ENCODE measurements at places on chromosomes 7 and 10. TPM values are rescaled to one million over a fixed set of nuclear protein-coding genes. Genes with fewer than 3 reads are reported as not detected.
A peak's percentile ranks its signal among the peaks of the same experiment; 100 is the strongest.

The GRM8 gene
- 0.10 TPM for polyA plus RNA-seq

DNA sequence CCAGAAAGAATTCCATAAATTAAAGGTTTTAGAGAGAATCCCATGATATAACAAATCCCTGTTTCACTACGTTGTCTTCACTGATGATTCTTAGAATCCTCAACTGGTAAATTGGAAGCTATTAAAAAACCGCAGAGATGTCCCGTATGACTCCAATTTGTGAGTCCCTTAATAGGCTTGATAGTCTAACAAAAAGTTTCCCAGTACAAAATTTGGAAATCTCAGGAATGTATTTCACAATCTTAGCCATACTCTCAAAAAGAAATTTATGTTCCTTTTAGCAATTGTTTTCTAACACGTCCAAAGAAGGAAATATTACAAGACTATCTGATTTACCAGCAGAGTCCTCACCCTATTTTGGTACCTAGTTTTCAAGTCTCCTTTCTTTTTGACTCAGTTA is 2.5 kb downstream of the TES start:
- no peak overlapping the region for H3K4me3 ChIP-seq
- peaks cover 43% of the 10 kb centered on the region for H3K27me3 ChIP-seq
- H3K36me3 ChIP-seq: no peaks in the 10 kb centered on the region
- H3K27ac ChIP-seq: no peak overlapping the region
- DNase-seq: no peak
- peaks cover 4% of the 10 kb centered on the region for H3K4me1 ChIP-seq

DNA sequence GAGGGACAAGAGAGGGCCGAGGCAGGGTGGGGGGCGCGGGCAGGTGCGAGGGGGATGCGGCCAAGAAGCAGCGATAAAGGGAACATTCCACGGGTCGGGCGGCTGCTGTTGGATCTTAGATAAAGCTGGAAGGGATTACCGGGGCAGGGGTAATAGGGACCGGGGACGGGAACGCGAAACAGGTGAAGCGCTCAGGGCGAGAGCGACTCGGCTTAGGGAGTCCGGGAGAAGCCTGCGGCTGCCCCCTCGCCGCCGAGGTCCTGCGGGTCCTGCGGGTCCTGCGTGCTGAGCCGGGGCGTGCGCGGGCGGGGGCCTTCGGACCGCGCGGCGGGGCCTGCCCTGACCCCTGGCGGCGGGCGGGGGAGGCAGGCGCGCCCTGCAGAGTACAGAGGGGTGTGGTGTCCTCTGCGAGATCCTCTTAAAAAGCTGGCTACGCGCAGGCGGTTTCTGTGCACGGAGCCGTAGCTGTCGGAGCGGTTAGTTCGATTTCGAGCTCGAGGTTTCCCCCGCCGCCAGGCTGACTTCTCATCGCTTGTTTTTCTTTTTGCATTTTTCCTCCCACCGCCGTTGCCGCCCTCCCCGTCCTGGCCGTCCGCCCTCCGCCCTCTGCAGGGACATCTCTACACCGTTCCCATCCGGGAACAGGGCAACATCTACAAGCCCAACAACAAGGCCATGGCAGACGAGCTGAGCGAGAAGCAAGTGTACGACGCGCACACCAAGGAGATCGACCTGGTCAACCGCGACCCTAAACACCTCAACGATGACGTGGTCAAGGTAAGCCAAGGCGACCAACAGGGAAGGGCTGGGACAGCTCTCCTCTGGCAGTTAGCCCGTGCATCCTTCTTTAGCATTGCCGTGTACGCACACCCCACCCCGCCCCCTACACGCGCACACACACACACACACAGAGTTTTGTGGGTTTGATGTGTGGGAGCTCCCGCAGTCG is 1.4 kb downstream of the CAV1 start:
- H3K36me3 ChIP-seq: peaks cover 39% of the 10 kb centered on the region
- peak; percentile 90 for DNase-seq
- H3K4me1 ChIP-seq: peaks cover 4% of the 10 kb centered on the region
- peak overlapping the region; percentile 91 for H3K27ac ChIP-seq
- no peaks in the 10 kb centered on the region for H3K27me3 ChIP-seq

- H3K36me3 ChIP-seq: no peaks in the 10 kb centered on the region
- H3K27me3 ChIP-seq: no peaks in the 10 kb centered on the region
- no peak for DNase-seq
- no peak overlapping the region for H3K27ac ChIP-seq
- H3K4me1 ChIP-seq: peaks cover 11% of the 10 kb centered on the region
- no peak overlapping the region for H3K4me3 ChIP-seq
These were observed 73.4 kb downstream of the LHPP start for GRCh38 chr10:124534826-124535601.

DNA sequence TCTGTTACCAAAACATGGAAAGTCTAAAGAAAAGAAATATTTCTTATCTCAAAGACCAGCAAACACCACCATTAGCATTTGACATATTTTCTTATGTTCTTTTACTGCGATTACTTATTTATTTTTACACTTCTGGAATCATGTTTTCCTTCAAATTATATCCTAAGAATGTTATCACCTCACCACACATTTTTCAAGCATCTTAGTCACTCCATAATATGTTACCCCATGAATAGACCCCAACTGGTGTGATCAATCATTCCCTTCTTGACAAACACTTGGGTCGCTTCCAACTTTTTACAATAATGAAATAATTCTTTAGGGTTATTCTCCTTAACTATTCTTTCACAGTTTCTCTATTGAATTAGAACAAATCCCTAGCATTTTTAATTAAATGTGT is 67.4 kb downstream of the AMPH start:
- no peaks in the 10 kb centered on the region for H3K36me3 ChIP-seq
- H3K27ac ChIP-seq: no peak overlapping the region
- H3K4me1 ChIP-seq: no peaks in the 10 kb centered on the region
- H3K4me3 ChIP-seq: no peak overlapping the region
- DNase-seq: no peak

The GPR158 gene
- not detected for polyA plus RNA-seq

The GRM3 gene
- not detected for polyA plus RNA-seq

The PHKG1 gene
- 0.91 TPM for polyA plus RNA-seq

DNA sequence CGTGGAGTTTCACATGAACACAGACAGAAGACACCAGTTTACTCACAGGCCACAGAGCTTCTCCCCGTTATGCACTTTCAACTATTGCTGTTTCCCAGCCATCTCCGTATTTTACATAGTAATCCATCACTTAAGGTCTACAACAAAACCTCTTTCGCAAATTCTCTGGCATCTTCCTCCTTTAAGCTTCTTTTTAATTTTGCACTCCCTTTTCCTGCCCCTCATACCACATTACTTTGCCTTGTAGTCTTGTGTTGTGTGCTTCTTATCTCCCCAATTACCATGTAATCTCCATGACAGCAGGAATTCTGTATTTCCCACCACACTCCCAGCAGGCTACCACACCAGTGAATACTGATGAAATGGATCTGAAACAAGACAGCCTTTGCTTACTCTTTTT is 87.3 kb downstream of the ODAD2 start:
- H3K27ac ChIP-seq: no peak overlapping the region
- H3K27me3 ChIP-seq: peaks cover 5% of the 10 kb centered on the region
- DNase-seq: no peak
- H3K36me3 ChIP-seq: no peaks in the 10 kb centered on the region

- H3K4me1 ChIP-seq: peaks cover 6% of the 10 kb centered on the region
- DNase-seq: peak; percentile 42
- no peak overlapping the region for H3K4me3 ChIP-seq
These were observed 197.5 kb downstream of the MALRD1 start for GRCh38 chr10:19245889-19246752.

DNA sequence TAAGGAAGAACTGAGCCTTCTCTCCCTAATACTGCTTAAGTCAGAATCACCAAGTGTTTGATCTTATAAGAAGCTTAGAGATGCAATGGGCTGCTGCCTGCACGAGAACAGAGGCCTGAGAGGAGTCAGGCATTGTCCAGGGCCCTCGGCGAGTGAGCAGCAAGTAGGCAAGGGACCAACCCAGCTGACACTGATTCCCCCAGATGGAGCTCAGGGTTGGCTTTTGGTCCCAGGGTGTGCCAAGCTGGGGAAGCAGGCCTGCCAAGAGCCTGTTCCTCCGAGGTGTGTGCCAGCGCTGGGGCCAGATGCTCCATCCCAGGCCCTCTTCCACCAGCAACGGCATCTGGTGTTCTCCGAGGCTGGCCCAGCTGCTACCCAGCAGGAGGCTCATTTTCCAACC is 222.0 kb upstream of the ZMIZ1 start:
- H3K4me1 ChIP-seq: no peaks in the 10 kb centered on the region
- H3K27ac ChIP-seq: no peak overlapping the region
- no peaks in the 10 kb centered on the region for H3K36me3 ChIP-seq
- no peak overlapping the region for H3K4me3 ChIP-seq
- DNase-seq: peak; percentile 52
- no peaks in the 10 kb centered on the region for H3K27me3 ChIP-seq

DNA sequence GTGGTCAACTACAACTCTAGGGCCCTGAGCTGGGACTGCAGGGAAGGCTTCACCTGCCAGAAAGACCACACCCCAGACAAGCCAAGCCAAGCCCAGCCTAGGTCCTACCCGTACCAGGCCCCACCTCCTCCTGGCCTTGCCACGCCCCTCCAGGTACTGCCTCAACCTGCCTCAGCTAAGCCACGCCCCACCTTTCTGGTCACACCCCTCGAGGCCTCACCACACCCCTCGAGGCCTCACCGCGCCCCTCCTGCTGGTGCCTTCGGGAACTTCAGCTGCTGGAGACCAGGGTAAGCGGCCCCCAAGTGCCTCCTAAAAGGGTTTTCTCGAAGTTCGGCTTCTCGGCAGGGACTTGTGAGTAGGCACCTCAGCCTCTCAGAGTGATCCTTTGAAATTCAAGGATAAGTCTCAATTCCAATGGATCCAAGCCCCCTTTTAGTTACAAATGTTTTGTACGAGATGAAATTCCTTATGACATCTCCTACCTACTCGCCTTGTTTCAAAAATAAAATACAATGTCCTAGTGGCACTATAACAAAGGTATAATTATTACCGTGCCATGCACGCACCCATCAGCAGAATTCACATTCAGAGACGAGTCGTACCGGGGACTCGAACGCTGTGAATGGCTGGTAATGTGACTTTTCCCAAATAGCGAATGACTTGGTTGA is 171.2 kb downstream of the ARHGAP21 start:
- 0 out of 2 replicates have a peak, but pooled peaks cover 4% of the 10 kb centered on the region for H3K4me1 ChIP-seq
- H3K27ac ChIP-seq: no peak overlapping the region
- H3K27me3 ChIP-seq: no peaks in the 10 kb centered on the region
- DNase-seq: peak; percentile 23
- no peak overlapping the region for H3K4me3 ChIP-seq

DNA sequence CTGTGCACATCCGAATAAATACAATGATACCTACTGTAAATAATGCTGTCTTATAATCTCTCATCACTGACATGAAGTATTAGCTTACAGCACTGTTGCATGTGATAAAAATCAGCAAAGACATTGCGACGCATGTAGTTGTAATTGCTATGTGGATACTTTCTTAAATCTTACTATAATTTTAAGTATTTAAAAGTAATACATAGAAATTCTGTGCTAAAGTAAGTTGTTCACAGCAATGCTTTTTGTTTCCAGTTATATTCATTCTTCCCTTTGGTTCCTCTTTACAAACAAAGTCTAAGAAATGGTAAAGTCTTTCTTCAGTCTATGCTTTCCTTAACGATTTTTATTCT is 113.7 kb upstream of the DGKB start:
- peaks cover 7% of the 10 kb centered on the region for H3K4me1 ChIP-seq
- no peak overlapping the region for H3K4me3 ChIP-seq
- H3K27ac ChIP-seq: no peak overlapping the region
- DNase-seq: no peak

DNA sequence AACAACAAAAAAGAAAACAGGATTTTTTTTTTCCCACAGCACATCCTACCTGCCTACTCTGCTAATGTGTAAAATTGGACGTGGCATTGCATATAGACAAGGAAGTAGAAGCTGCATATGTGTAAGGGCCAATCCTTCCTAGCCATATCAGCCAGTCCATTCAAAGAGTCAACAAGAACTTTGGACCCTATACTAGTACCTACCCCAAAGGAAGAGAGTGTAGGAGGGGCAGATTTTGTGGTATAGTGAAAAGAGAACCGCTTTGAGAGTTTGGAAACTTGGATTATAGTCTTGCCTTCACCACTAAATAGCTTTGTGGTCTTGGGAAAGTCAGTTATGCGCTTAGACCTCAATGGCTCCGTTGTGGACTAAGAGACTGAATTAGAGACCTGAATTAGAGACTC is 12.1 kb upstream of the MCU start:
- no peaks in the 10 kb centered on the region for H3K27me3 ChIP-seq
- no peak overlapping the region for H3K27ac ChIP-seq
- no peak for DNase-seq
- H3K4me1 ChIP-seq: no peaks in the 10 kb centered on the region
- no peaks in the 10 kb centered on the region for H3K36me3 ChIP-seq
- no peak overlapping the region for H3K4me3 ChIP-seq

The ABHD11 gene
- polyA plus RNA-seq: 33.7 TPM

Data from SK-N-SH (cell line).